Hindlimb muscle (tissue), 1 donor: ENCODE measurements at places on chromosomes 12 and 14.

DNA sequence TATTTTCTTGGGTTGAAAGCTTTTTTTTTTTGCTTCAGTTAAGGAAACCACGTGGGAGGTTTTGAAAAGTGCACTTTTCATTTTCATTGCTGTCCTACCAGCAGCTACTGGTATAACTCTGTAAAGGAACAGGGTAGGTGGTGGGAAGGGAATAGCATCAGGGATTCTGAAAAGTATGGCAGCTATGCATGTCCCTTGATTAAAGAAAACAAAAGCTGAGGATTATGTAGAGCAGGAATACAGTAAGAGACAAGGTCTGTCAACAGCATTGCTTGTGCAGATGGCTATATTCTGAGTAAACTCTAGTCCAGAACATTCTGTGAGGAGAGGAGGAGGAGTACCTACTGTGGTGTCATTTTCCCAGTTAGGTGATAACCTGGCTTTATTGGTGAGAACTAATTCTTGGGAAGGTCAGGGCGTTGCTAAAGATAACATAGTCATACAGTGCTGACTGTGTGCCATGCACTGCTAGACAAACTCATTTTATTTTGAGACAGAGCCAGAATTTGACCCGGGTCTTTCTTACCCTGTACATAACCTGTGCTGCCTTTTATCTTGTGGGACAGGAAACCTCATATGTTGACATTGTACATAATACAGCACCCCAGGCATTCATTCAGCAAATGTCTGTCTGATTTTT, 80.3 kb upstream of the TRAF3 start:
- no peak for DNase-seq

DNA sequence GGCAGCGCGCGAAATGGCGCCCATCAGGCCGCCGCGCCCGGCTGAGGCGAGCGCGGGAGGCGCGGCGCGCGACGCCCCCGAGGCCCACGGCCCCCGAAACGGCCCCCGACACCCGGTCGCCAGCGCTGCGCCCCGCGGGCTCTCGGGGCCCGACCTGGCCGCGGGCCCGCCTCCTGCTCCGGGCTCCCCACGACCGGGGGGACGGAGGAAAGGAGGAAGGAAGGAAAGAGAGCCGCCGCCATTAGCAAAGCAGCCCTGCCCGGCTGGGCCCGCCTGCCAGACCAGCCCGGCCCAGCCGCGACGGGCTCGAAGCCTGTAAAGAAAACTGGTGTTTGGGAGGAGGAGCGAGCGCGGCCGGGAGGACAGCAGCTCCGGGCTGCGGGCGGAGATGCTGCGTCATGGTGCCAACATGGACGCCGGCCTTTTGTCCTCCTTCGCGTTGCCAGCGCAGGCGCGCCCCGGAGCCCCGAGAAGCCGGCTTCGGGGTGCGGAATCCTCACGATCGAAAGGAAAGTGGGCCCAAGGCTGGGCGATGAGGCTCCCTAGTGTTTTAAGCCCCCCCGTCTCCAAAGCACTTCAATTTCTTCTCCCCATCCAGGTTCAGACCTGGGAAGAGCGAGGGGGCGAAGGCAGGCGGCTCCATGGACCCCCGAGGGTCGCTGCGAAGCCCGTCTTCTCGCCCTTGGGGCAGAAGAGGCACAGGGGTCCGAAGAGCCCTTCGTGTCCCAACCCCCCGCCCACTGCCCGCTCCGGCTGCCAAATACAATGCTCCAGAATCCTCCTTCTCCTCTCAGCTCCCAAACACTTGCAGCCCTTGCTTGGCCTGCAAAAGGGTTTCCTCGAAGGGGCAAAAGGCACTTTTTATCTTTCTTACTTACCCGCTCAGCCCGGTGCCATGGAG, 2.9 kb upstream of the SETD1B start:
- DNase-seq: peak; percentile 78

- DNase-seq: no peak
These were observed 266.5 kb downstream of the PAWR start for GRCh38 chr12:79424109-79424721.

DNA sequence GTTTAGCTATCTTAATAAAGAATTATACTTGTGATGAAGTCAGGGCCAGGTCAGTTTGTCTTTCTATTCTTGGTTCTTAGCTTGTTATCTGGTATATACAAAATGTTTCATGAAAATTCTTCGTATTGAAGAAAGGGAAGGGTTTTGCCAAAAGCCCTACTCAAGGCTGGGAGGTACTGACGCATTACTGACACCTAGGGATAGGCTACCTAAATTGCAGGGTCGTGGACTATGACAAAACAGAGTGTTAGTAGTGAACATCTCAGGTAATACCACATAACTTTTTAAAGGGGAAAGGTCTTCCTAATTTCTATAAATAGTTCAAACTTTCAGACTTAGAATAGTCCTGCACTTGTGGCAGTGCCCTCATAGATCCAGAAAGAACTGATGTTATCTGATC, 246.3 kb downstream of the RGS6 start:
- no peak for DNase-seq
